ENCODE measurements at places on chromosomes 12 and 14.

DNA sequence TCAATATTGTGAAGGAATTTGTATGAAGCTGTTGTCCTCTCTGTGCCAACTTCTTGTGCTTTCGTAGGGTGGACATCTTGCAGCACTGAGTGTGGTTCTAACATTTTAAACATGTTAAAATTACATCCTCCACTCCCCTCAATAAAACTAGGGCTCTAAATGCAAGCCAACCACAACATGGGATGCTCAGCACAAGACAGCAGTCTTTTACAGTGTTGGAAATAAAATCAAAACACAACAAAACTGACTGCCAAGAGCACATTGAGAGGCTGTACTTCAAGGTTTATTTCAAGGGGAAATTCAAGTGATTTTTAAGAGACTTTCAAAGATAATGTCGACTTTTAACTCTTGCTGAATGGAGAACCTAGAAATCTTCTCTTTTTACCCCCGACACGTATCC, 396.9 kb downstream of the TMTC2 start:
- no peak for DNase-seq

GRCh38 chr12:39803151-39803550, 183.5 kb upstream of the ABCD2 start:
- no peak for DNase-seq

DNA sequence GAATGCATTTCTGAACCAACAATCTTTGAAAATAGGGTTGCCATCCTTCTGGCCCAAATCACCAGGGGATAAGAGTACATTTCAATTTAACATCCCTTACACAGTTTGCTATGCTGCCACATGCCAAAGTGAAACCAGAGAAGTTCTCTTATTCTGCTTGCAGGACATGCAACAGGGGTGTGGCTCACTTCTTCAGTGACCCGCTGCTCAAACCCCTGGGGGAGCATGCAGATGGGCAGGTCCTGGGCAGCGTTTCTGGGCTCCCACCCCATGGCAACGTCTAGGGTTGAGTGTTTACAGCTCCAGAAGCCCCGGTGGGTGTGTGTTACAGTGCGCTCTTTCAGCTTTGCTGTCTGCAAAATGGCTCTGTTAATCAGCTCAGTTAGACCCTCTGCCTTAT, 1306.3 kb upstream of the TMEM132C start:
- peak; percentile 10 for DNase-seq

- no peak for DNase-seq
Observed at GRCh38 chr12:4052691-4053090, 179.5 kb upstream of the PARP11 start.

DNA sequence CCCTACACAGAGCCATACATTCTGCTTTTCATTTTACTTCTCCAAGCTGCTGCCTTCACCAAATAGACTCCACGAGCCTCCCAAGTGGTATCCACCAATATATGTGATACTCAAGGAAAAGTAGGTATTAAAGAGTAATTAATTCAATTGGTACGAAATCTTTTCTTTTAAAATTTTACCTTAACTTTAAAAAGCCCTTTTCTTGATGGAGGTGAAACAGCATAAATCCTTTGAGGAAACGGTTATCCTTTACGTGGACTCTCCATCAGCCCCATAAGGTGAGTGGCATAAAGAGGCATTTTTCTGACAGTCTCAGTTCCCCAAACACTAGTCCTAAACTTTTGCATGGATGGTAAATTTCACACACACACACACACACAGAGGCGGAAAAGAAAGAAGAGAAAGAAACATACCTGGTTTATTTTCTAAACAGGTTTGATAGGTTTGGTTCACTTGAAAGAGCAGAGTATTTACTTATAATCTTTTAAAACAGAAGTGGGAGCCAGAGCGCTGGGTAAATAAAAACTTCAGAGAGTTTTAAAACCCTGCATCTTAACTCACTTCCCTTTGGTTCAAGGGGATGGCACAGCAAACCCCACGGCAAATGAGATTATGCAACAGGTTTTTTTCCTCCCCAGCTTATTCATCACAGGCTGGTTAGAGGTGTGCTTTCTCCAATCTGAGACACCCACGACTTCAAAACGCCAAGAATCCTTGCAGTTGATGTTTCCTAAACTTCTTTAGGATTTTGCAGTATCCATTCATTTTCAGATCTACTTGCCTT, 1.9 kb downstream of the DUSP16 start:
- peak; percentile 27 for DNase-seq

Measured in NCI-H748 treated with DMSO at 0.1 percent for 48 hours (cell line).